ENCODE measurements at places on chromosomes 5 and 9.

DNA sequence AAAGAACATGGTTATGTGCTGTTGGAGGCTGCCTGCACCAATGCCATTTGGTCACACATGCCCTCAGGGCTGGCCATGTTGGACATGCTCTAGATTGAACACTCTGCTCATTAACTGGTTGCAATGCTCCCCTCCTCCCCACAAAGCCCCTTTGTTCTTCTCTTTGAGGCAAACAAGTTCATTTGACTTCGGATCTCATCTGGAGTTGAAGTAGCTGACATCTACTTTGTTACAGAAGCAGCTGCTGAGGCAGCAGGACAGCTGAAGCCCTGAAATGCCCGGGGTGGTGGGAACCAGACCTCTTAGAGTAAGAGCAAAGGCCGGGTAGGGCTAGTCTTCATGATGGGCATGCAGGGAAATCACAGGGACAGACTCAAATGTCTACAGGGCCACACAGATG is 123.5 kb downstream of the APBA1 start:
- DNase-seq = no peak

DNA sequence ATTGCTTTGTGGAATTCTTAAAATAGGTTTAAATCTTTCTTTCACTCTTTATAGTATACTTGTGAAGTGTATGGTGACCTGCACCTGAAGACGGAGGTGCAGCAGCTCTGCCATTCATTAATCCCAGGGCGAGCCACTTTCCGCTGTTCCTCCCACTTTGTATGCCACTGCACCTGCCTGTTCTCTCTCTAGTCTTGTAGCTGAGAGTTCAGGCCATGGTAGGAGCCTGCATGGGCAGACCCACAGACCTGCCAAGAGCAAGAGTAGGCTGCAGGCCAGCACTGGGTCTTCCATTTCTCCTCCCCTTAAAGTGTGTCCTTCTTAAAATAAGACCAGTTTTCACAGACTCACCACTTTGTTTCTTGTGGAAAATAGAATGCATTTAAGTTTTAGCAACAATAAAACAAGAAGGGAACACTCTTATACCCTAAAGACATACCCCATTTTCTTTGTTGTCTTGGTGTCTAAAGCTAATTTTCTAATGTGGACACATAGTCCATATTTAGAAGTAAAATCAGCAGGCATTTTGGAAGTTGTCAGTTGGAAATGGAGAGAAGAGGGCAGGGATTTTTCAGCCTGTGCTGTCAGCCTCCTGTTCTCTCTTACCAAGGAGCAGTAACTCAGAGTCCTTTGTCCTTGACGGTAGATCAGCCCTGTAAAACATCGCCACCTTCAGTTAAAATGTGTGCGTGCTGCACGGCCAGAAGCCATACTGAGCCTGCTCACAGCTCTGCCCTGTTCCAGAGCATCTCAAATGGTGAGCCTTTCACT is 103.2 kb downstream of the SNCAIP start:
- peak; percentile 76 for DNase-seq

- DNase-seq = peak; percentile 47
These were observed 170.0 kb downstream of the PAPPA start for GRCh38 chr9:116323571-116323970.

DNA sequence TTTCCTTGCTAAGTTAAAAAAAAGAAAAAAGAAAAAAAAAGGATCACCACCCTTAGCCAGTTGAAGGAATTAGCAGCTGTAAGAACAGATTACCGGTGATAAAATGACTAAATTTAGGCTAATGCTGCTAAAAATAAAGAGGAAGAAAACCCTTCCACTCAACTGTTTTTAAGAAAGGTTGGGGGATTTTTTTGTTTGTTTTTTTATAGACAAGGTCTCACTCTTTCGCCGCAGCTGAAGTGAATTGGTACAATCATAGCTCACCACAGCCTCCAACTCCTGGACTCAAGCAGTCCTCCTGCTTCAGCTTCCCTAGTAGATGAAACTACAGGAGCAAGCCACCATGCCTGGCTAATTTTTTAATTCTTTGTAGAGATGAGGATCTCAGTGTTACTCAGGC is 101.7 kb downstream of the SNCAIP start:
- no peak for DNase-seq

DNA sequence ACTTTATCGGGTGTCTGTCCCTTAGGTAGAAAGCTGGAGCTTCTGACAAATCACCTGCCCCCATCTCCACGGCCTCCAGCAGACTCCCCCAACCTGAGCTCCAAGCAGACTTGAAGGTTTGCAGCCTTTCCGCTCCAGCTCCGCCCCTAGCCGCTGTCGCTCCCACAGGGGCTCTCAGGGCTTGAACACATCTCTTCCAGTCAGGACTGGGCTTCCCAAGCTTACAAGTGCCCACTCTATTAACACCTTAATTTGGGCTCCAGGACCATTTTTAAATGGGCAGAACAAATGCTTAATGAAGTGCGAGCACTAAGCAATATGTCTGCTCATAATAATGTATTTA is 17.2 kb upstream of the SLC25A51 start:
- no peak for DNase-seq

GRCh38 chr5:136213919-136214493 is 21.0 kb upstream of the SMIM32 start:
- DNase-seq = no peak

DNA sequence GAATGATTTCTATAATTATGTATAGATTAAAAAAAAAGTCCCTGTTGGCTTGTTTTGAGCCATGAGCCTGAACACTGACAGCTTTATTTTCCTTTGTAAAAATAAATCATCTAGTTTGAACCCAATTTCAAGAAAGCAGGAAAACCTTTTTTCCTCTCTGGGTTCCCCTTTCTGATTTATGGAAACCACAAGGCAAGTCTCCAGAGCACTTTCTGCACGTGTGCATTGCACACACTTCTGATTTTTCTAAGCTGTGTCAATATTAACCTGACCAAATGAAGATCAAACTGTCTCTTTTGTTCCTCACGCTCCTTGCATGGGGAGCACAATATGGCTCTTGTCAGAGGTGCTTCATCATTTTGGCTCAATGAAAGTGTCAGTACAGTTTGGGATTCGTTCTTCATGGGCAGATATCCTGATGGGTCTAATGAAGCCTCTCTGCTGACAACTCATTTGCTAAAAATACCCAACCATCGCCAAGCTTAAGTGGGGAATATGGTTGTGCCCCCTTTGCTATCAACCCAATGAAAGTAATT is 39.2 kb upstream of the PCA3 start:
- no peak for DNase-seq

DNA sequence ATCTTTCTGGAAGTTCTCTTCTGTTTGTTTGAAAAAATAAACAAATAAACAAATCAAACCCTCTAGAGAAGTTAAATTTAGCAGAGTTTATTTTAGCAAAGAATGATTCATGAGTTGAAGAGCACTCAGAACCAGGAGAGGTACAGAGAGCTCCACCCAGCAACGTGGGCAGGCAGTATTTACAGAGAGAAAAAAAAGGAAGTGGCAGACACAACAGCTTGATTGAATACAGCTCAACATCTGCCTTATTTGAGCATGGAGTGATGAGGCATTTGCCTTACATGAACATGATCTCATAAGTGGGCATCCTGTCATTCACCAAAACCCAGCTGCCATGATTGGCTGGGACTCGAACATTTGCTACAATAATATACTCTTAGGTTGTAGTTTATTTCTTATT is 381.6 kb upstream of the ADAMTS16 start:
- no peak for DNase-seq

DNA sequence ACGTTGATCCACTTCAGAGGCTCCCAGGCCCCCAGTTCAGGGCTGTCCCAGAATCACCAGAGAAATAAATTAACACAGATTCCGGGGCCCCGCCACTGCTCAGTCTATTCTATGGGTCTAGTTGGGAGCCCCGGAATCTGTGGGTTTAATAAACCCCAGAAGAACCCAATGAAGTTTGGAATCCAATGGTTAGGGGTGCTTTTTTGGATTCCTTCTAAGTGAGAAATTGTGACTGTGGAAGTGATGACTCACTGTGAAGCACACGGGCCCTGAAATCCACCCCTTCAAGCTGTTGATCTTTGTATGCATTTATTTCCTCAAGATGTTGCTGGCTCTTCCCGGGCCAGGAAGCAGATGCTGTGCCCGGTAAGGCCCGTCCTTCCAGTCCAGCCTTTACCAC is 57.3 kb upstream of the SLC28A3 start:
- no peak for DNase-seq

DNA sequence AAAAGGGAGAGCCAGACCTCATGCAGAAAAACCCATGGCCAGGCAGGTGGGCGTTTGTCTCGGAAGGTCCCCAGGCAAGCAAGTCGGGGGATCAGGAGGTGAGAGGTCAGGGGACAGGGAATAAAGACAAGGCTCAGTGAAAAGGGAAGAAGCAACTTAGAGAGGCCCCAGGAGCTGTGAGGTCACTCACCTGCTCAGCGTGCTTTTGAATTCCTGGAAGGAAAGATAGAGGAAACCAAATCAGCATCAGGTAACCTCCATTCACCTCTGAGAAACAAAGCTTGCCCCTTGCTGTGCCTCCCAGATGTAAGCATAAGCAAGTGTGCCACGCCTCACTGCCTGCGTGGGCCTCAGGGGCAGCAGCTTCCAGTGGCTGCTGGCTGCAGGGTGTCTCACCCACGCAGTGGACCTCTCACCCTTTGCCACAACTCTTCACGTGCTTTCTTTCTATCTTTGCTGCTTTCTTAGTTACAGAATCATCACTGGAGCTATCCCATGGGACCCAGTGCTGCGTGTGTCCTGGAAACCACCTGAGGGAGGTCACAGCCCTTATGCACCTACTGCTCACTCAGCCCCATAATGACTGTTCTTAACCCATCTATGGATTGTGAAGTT is 6.0 kb downstream of the TRIM7 start:
- no peak for DNase-seq

DNA sequence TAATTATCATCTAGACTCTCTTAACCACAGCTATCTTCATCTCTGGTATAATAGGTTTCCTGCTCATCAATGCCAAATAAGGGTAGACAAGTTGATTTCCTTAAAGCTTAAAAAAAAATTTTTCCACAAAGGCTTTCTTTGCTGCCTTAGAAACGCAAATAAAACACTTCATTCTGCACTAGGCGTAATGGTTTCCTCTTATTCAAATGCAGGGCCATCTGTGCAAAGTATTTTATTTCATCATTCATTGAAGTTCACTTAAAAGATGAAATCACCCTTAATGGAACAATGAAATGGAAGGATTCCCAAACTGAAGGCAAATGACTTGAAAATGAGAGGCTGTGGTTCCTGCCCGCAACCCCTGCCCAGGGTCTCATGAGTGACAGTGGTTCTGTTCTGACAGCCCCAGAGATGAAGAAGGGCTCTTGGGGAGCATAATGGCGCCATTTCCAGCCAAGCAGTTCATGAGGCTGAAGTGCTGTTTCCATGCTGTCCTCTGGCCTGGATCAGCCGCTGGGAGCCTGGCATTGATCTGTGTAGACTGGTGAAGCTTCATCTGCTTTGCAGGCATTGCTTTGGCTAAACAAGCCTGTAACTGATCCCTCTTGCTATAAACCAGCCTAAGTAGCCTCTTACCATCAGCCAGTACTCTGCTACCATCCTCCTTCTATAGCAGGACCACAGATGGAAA is 276.9 kb upstream of the WWC1 start:
- no peak for DNase-seq

DNA sequence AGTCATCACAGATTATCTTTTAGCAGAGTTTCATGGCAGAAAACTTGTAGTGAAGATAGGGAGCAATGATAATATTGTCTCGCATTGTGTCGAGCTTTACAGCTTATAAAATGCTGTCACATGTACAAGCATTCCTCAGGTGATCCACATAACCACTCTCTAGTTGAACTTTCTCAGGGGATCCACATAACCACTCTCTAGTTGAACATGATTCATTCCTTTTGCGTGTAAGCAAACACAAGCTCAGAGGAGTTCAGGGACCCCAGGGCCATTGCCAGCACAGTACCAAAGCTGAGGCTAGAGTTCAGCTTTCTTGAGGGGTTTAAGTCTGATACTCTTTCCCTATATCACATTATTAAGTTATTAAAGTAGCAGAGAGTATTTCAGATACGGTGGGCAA is 86.7 kb downstream of the CDH6 start:
- DNase-seq = no peak

DNA sequence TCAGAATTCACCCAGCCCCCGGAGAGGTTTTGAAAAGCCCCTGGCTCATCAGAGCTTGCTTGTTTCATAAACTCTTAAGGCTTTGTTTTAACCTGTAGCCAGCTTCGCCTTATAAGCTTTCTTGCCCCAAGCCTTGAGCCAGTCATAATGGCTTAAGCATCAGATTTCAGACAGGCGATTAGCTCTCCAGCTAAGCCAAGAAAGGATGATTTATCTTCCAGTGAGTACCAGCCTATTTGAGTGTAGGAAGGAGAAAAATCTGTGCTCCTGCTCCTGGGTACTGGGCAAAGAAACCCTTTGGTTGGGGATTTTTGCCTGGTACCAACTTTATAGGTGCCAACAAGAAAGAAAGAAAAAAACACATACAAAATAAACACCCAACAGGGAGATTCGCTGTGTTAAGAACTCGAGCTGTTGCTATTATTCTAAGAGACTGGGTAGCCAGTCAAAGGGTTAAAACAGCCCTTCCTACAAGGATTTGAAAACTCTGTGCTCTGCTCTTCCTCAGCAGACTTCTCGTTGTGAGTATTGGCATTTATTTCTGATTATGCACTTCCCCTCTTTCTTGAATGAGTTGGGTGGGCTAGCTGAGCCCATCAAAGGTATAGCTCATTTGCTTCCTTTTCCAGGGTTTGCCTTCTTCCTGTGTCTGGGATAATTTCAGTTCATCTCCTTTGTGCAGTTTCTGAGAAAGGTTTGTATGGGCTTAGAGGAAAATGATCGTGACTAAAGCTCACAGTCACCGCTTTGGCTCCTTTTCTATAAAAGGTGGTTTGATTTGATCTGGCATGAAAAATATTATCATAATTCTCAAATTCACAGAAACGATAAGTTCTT is 157.2 kb upstream of the DMRT1 start:
- DNase-seq = no peak

GRCh38 chr5:124583469-124584350 is 162.7 kb downstream of the ZNF608 start:
- DNase-seq = no peak

- no peak for DNase-seq
These were observed 20.4 kb downstream of the PDE8B start for GRCh38 chr5:77230727-77231470.

DNA sequence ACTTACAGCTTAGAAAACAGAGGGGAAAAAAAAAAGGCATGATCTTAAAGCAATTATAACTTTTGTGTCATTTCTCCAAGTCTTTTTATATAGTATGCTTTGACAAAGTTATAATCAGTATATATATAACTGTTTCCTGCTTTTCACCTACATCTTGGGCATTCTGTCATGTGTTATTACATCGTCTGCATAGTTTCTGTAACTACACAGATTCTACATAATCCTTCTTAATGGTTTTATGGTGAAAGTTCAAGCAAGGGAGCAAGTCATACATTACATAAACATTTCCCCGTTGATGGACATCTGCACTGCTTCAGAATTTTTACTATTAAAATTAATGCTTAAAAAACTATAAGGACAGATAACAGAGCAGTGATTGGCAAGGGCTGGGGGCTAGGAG is 12.1 kb downstream of the FEM1C start:
- DNase-seq = no peak

DNA sequence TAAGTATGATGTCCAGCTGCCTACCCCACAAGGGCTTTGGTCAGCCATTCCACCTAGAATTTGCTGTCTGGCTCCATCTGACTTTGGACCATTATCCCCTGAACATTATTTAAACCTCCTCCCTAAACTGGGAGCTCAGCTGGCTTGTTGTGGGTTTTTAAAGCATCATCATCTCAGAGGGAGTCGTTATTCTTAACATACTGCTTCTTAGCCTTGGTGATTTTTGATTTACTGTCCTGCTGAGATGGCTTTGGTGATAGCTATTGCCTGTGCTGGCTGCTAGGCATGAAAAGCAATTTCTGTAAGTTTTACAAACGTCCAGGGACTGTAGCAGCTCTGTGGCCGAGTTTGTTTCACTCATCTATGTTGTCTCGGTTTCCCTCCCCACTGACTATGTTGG is 256.1 kb downstream of the NR3C1 start:
- no peak for DNase-seq

- DNase-seq = no peak
These were observed 303.7 kb upstream of the PAPPA start for GRCh38 chr9:115849679-115850412.

Measured in NCI-H1436 (cell line).